ENCODE measurements at places on chromosomes 12 and 14.

- no peak for DNase-seq
These were observed at the start of gene SMAGP for GRCh38 chr12:51270067-51270950. TSS of gene SMAGP (minus strand) at chr12:51270415. CDS start at chr12:51269278, 1,137 bp downstream.

DNA sequence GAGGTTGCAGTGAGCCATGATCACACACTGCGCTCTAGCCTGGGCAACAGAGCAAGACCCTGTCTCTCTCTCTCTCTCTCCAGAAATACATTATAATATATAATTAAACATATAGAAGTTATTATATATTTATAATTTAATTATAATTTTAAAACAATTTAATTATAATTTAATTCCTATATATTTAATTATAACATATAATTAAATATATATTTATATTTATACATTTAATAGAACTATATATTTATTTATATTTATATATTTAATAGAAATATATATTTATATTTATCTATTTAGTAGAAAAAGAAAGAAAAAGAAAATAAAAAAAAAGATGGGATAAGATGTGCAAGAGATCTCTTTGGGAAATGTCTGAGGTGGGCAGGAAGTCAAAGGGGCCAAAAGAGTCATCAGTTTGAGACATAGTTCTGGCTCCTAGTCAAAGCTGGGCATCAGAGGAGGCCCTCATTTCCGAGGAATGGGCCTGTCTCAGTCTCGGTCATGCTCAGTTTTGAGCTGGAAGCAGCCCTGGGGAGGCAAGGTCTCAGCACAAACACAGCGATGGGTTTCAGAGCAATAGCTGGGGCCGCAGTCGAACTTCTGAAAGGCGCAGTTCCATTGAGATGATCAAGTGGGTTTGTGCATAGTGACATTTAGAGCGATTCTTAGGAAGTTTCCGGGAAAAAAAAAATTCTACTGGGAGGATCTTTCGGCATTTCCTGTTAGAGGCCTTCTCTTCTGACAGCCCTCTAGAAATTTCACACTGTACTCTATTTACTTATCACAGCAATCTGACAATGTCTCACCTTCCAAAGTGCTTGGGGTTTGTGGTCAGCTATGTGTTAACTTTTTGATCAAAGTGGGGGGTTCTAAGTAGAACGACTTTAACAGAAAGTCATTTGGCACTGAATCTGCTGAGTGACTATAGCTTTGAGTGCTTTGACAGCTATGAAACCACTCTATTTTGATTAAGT is 58.7 kb upstream of the GZMB start:
- DNase-seq, result no peak

DNA sequence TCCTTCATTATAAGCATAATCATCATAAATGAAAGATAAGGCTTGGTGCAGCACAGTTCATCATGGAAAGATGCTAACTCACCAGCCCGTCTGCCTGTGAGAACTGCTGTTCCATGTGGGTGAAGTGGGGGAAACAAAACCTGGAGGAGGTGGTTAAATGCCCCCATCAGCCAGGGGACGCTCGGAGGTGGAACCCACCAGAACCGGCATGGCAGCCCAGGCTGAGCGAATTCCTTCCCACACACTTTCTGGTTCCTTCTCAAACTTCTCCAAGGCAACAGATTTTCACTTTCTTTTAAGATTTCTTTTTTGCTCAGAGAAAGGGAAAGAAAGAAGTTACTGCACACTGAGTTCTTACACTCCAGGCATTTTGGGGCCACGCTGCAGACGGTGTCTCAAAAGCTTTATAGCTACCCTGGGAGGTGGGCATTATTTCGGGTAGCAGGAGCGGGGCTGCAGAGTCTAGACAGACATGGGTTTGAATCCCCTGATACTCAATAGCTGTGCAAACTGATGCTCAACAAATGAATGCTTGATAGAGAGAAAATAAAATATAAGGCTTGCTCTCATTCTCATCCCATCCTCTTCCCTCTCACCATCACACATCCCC is 190.7 kb downstream of the BCL11B start:
- no peak for DNase-seq

- DNase-seq, result no peak
These were observed 157.7 kb upstream of the AVPR1A start for GRCh38 chr12:63308671-63309070.

GRCh38 chr12:77042833-77043232 is 22.5 kb downstream of the E2F7 start:
- no peak for DNase-seq

- no peak for DNase-seq
These were observed 31.2 kb upstream of the FOS start for GRCh38 chr14:75247286-75247922.

DNA sequence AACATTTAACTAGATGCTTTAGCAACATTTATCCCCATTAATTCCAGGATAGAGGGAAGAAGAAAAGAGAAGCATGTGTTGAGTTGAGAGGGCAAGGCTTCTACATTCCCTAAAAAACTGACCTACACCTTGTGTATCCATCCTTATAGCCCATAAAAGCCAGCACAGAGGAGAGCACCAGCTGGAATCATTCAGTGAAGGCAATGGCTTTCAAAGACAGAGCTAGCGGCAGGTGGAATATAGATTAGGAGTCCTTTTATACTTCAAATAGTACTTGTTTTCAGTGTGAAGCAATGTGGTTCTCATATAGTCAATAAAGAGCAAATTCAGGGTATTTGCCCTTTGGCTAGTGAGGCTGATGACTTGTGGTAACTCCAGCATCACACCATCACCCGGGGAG is 94.4 kb downstream of the TBC1D30 start:
- no peak for DNase-seq

DNA sequence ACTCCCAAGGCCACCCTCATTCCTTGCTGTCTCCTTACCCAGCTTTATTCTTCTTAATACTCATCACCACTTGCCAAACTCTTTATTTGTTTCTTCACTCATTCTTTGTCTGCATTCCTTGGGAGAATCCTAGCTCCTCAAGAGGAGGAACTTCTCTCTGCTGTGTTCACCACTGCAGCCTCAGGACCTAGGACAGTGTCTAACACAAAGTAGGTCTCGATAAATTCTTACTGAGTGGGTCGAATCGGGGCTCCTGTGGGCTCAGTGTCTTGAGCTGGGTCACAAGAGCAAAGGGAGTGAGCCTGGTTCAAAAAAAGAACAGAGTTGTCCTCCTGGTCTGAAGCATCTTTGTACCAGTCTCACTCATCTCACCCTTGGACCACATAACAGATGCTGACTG is 224.1 kb upstream of the TMEM132C start:
- DNase-seq, result no peak

DNA sequence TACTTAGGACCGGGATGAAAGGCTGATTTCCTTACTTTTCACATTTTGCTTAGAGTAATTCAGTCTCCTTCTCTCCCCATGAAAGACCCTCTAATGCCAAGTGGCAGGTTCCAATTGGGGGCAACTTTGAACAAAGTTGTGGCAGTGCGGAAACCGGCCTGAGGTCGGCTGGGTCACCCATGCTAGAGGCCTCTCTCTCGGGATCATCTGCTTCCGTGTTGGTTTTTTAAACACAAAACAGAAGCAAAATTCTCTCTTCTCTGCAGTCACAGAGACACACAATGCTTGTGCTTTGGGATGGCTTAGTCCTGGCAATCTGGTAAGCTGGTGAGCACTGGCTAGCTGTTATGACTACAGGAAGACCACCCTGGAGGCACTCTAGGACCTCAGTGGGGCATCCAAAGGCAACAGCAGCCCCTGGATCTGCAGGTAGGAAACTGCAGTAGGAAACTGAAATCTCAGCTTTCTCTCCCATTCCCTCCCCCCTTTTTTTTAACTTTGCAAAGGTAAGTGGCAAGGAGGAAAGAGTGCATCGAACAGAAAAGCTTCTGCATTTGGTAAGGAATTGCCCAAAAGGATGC is 102.1 kb downstream of the BCL11B start:
- no peak for DNase-seq
